ENCODE measurements at places on chromosomes 11 and 22.

- DNase-seq = no peak
These were observed 57.9 kb downstream of the SHISAL1 start for GRCh38 chr22:44254811-44255210.

- no peak for DNase-seq
These were observed 76.6 kb upstream of the UCP3 start for GRCh38 chr11:74085542-74085892.

GRCh38 chr11:106381895-106382294, 304.4 kb downstream of the AASDHPPT start:
- DNase-seq = no peak

- DNase-seq = no peak
These were observed 69.7 kb upstream of the MYOD1 start for GRCh38 chr11:17649696-17650095.

DNA sequence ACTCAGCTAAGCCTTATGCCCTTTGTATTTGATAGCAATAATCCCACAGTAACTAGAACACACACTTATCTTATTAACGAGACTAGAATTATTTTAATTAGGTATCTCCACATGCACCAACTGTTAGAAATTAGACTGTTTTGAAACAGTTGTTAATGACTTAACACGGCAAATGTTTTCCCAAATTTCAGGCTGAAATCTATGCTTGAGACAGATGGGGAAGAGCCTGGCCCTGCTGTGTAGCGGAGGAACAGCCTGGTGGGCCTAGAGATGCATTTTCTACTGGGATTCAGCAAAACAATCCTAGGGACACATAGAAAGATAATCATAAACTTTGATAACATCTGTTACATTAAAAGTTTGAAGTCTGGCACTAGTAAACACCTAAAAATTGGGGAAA, 273.4 kb downstream of the TTC28 start:
- no peak for DNase-seq
